ENCODE measurements at places on chromosomes 4 and X.

GRCh38 chr4:52369649-52370048, 289.5 kb downstream of the USP46 start:
- DNase-seq = no peak

GRCh38 chrX:111376897-111377578, 35.0 kb downstream of the DCX start:
- DNase-seq = no peak

- DNase-seq = no peak
Observed at GRCh38 chr4:28248269-28248668, 1387.6 kb downstream of the STIM2 start.

- DNase-seq = no peak
Observed at GRCh38 chr4:48138936-48139335, 4.9 kb upstream of the TXK start.

- peak; percentile 7 for DNase-seq
Observed at GRCh38 chr4:103204111-103204510, 6.0 kb upstream of the CENPE start.

GRCh38 chr4:2322227-2322626, 60.3 kb upstream of the MXD4 start:
- no peak for DNase-seq

DNA sequence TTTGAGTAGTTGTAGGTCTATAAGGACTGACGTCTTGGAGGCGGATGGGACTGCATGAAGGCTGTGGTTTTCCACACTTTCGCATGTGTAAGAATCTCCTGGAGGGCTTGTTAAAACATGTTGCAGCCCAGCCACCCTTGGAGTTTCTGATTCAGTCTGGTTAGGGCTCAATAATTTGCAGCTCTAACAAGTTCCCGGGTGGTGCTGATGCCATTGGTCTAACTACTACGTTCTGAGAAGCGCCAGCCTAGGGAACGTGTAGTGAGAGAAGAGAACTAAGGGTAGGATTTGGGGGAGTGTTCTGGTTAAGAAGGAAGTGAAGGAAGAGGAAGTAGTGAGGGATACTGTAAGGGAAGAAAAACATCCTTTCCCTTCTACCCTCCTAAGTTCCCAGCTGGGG, 138.9 kb downstream of the LARP7 start:
- no peak for DNase-seq

DNA sequence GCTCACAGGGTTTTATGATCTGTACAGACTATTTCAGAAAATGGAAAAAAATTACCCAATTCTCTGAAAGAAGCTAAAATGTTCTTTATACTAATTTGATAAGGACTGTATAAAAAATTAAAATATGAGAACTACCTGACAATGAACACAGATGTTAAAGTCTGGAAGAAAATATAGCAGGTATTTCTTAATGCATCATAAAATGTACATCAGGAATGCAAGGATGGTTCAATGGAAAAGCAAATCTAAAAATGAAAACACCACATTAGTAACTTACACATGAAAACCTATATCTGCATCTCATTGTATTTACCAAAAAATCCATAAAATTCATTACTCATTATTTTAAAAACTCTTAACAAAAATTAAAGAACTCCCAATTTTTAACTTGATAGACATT, 39.4 kb downstream of the ARHGAP6 start:
- no peak for DNase-seq
